T follicular helper cell (primary cell): ENCODE measurements at places on chromosomes 13 and 19.
A peak's percentile ranks its signal among the peaks of the same experiment; 100 is the strongest.

DNA sequence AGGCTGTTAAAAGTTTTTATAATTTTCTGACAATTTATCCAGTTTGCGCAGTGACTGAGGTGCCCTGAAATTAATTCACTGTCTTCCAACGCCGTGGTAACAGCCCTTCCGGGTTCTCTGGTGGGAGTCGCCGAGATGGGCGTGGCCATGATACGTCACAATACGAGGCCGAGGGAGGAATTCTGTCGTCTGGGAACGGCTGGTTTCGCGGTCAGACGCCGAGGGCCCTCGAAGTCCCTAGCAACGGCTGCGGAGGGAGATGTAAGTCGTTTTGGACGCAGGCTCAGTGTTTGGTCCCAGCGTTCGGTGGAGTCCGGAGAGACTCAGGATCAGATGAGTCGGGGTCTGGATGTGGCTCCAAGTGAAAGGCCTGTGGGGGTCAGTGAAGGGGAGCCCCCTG lies 21.7 kb downstream of the ZNF613 start:
- DNase-seq, result no peak

DNA sequence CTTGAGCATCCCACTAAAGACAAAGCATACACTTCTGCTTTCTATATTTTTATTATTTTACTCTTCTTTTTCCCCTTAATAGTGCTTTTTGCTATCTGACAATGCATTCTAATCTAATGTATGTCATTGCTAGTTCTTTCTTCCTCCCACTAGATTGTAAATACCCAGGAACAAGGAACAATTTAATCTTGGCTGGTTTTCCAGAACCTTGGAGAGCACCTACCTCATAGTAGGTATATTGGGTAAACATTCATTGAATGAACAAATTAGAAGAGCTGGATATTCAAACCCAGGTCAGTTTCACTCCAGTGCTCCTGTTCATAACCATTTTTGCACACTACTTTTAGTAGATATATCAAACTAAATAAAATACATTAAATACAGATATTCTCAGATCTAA lies 1617.6 kb upstream of the SLC10A2 start:
- DNase-seq, result no peak

- no peak for DNase-seq
These were observed 15.4 kb downstream of the TMEM255B start for GRCh38 chr13:113774177-113775107.

GRCh38 chr13:55245005-55245644 lies 1895.6 kb upstream of the PRR20A start:
- no peak for DNase-seq

GRCh38 chr19:17655751-17656472 lies 32.2 kb downstream of the UNC13A start:
- DNase-seq, result no peak

- no peak for DNase-seq
These were observed 407 bp downstream of the DPF1 start for GRCh38 chr19:38223617-38224013.

GRCh38 chr19:6119031-6119430 lies 8.7 kb upstream of the RFX2 start:
- no peak for DNase-seq

DNA sequence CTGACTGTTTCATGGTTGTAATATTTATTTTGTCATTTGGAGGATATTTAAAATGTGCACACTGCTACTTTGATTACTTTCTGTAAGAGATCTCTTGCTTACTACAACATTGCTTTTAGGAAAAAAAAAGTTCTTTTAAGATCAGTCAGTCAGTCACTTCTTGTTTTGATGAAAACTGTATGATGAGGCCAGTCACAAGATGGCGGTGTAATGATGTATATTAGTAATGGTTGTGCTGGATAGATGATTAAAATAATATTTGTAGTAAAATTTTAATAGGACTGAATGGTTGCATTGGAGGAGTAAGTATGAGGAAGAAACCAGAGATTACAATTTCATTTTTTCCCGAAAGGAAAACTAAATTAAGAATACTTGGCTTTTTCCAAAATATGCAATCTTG lies 2411.1 kb downstream of the PCDH9 start:
- DNase-seq, result no peak

DNA sequence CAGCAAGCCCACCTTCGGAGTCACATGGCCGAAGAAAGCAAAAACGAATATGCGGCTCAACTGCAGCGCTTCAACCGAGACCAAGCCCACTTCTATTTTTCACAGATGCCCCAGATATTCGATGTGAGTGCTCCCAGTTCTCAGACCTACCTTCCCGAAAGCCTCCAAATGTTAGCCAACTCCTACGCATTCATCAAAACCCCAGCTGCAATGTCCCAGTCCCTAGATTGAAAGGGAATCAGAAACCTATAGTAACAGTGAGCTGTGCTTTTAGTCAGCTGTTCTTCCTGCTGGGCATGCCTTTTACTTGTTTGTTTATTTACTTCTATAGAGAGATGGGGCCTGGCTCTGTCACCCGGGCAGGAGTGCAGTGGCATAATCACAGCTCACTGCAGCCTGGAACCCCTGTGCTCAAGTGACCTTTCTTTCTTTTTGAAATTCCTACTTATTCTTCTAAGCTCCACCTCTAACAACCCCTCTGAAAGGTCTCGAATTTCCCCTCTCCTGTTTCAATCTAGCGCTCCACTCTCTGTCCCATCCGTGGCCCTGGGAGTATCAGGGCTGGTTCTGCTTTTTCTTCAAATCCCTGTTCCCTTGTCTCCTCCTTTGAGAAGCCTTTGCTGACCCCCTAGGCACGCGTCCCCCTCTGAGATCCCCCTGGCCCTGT lies 4.4 kb downstream of the TRIP10 start:
- DNase-seq, result no peak

GRCh38 chr13:73661687-73662425 lies 472.3 kb downstream of the KLF12 start:
- no peak for DNase-seq

GRCh38 chr13:24348797-24349515 lies 39.6 kb downstream of the C1QTNF9 start:
- DNase-seq, result no peak

GRCh38 chr13:44951184-44951583 lies 38.1 kb downstream of the NUFIP1 start:
- no peak for DNase-seq

DNA sequence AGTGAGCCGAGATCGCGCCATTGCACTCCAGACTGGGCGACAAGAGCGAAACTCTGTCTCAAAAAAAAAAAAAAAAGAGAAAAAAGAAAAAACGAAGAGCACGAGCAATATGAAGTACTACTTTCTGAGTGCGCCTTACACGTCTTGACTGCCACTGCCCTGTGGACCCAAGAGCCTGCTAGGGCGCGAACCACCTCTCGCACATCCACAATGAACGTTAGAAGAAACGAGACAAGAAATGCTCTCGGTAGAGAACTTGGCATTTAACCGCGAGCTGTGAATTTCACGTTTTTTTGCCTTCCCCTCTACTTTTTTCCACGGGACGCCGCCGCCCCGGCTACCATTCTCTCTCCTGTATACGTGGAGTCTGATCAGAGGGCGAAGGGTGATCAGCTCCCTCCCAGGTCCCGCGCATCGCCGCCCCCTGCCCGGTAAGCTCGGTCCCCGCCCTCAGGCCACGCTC lies 454 bp downstream of the TIMM44 start:
- no peak for DNase-seq

- peak; percentile 15 for DNase-seq
These were observed 45.3 kb downstream of the RGCC start for GRCh38 chr13:41502673-41503072.

- DNase-seq, result no peak
These were observed 5.4 kb downstream of the ARL11 start for GRCh38 chr13:49633710-49634109.

DNA sequence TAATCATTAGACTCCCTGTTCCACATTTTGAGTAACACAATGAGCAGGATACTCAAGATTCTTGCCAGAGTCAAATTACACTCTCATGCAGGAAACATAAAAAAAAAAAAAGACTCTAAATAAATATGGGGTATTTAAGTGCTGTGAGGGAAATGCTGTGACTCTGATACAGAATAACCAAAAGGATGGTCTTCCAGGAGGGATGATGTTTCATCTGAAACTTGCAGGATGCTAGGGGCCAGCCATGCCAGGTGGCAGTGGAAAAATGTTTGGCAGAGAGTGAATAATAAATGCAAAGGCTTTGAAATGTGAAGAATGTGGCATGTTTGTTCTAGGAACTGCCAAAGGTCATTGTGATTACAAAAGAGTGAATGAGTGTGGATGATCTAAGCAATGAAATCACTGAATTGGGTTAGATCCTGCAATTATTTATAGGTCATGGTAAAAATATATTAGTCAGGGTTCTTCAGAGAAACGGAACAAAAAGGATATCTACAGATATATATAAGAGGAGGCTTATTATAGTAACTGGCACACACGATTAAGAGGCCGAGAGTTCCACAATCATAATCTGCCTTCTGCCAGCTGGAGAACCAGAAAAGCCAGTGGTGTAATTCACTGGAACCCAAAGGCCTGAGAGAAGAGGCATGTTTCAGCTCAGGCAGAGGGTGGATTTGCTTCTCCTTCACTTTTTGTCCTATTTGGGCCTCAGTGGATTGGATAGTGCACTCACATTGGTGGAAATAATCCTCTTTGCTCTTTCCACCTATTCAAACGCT lies 1832.8 kb upstream of the MIR17HG start:
- DNase-seq, result no peak

- DNase-seq, result no peak
These were observed 156.4 kb downstream of the MYO16 start for GRCh38 chr13:108785844-108786243.

DNA sequence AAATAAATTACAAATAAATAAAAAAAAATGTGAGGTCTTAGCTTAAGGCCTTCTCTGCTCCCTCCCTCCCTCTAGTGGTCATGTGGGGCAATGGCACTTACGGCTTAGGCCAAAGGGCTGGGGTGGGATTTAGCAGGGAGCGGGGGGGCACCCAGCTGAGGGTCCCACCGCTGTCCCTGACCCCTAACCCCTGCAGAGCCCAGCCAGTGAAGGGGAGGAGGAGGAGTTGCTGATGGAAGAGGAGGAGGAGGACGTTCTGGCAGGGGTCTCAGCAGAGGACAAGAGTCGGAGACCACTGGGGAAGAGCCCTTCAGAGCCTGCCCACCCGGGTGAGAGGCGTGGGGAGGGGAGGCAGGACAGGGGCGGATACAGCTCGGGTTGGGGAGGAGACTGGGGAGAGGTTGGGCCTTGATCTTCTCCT lies 9.3 kb downstream of the MPND start:
- DNase-seq, result peak; percentile 48

DNA sequence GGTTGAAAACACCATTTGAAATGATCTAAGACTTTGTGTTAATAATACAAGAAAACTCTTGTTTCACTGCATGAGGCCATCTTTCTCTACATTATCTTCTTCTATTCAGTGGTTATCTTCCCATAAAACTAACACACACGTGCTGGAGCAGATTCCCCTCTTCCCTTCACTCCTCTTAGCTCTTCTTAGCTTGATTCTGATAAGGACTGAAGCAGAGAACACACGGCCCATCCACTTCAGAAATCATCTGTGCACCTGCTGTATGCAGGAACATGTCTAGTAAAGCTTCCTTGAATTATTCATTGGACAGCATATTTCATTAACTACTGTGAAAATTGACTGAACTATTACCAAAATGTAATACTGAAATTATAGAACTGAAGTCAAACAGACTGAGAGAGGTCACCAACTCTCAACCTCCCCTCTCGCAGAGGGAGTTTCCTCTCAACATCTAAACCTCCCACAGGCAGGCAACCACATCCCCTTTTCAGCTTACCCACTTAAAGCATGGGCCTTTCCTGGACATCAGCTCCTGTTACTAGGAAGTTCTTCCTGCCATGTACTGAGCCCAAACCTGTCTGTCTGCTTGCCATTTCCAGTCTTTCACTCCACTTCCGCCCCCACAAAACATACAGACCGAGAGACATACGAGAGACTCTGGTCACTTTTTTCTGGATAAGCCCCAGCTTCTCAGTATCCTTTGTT lies 113.9 kb downstream of the CRYL1 start:
- DNase-seq, result no peak

DNA sequence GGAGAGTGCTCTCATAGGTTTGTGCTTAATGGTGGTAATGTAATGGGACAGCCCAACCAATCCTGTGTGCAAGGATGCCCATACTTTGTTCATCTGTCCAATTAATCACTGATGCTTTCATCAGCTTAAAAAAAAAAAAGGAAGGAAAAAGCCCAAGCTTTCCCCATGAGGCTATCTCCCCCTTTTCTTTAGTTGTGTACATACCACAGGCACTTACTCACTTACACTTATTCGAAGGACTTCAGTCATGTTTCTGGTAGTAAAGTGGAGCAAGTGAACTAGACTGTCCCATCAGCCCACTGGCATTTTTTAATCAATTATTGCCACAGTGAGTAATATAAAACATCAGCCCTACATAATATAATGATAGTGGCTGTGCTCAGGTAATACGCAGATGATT lies 183.5 kb upstream of the UFM1 start:
- DNase-seq, result no peak

DNA sequence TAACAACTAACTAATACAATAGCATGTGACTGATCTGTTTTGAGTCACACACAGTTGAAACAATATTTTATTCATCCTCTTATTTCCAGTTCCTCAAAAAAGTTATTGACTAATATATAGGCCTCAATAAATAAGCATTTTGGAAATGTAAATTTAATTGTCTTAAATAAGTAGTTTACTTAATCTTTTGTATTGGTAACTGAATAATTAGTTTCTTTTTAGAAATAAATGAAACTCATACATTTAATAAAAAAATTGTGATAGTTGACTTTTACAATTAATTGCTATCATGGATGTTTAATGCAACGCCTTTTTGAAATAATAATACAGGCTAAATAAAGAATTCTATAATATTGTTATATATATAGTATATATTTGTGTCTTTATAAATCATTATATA lies 500.8 kb upstream of the PCDH20 start:
- no peak for DNase-seq

DNA sequence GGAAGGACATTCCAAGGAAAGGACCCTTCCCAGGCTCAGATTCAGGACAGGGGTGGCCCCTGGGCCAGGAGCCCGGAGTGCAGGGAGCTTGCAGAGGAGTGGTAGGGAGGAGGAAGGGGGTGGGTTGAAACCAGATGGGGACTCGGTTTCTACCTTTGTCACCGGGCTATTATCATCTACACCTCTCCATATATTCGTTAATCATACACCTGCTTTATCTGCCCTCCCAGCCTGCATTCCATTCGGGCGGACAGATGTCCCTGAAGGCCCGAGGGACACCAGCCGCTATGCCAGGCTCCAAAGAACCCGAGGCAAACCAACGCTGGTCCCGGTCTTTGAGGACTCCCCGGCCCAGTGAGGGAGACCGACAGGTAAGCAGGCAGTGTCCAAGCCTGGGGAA lies 15.5 kb upstream of the MYH14 start:
- no peak for DNase-seq
